ENCODE measurements at places on chromosomes 7 and 10.
A peak's percentile ranks its signal among the peaks of the same experiment; 100 is the strongest.

GRCh38 chr10:66575251-66575855 lies 350.5 kb upstream of the LRRTM3 start:
- no peak for DNase-seq

DNA sequence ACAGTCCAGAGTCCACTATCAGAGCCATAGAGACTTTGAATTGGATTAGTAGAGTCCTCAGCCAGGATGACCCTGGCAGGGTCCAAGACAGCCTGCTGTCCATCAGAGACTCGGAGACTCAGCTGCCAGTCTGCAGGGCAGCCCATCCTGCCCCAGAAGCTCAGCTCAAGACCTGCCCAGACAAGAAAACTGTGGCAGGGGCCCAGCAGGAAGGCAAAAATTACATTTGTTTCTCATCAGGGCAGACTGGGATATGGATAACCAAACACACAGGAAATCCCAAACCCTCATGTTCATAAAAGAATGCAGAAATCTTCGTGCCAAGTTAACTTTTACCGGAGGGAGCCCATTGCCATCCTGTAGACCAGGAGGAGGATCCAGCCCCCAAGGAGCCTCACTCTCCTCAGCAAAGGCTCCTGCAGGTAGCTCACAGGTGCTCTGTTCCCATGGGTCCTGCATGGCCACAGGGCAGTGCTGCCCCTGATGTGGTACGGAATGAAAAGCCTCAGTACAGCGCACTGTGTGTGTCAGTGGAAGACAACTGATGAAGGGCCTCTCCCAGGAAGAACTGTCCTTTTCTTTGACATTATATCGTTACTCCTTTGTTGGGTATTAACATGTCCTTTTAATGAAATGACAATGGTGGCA lies 222.2 kb downstream of the KCNMA1 start:
- no peak for DNase-seq

DNA sequence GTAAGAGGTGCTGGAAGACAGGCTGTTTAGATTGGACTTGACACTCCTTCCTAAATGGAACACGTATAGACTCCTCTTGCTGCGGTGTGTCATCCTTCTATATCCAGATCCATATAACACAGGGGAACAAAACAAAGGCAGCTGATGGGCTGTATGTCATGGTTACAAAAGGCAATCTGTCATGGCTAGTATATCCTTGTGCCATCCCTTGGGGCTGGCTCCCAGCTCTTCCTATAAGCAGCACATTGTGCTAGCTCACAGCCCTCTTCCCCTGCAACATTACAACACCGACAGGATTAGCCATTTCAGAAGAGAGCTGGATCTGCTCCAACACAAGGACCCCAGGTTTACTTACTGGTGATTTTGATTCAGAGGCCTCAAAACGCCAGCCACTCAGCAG lies 15.3 kb downstream of the LIPK start:
- no peak for DNase-seq

DNA sequence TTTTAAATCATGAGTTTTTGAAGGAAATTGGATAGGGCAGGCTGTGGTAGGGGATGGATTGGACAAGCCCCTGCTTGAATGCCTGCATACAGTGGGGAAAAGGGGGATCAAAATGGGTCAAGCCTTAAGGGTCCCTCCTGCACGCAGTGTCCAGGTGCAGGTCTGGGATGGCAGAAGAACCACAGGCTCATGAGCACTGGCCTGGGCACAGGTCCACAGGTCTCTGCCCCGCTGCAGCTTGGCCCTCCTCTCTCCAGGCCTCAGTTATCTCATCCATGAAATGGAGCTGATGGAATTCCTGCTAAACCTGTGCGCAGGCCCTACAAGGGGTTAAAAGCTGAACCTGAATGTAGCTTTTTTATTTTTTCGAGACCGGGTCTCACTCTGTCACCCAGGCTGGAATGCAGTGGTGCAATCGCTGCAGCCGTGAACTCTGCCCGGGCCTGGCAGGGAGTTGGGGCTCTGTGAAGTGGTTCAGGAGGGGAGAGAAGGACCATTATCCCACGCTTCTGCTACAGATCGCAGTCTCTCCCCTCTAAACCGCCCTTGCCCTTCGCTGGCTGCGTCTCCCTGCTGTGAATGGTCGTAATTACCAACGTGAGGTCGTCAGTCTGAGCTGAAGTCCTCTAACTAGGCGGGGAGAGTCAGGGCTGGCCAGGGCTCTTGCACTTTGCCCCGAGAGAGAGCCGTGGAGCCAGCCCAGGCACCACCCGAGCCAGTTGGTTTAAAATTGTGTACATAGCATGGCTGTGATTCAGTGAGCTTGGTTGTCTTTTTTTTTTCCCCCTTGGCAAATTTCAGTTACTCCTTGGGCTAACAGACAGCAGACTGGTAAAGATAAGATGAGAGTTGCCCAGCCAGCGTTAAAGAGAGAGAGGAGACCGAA lies 77.5 kb upstream of the GTF2I start:
- peak; percentile 58 for DNase-seq

DNA sequence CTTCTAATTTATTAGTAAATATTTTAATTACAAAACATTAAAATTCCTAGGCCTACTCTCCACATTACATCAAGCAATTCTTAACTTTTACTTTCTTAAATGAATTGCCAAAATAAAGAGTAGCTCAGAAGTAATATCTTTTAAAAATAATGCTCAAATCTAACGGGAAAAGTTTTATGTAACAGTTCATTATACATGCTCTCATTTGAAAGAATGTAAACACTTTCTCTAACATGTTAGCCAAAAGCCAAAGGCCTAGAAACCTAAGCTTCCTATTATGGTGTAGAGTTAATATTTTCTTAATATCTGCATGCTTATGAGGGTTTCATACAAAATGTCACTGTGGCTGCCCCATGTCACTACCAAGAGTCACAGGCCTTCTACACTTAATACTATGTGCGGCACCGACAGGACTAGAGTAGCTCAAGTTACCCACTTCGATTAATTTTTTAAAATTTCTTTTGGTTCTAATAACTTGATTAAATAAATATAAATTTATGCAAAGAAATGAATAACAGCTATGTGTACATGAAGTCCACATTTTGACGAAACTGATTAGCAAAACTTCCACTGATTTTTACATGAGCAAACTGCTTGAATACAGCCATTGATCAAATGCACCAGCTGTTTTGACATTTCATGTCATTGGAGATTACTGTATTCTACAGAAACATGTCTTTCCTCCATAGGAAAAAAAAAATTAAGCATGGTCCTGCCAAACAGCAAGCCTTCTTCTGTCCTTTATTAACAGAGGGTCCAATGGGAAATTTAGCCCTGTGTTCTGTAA lies 3.5 kb downstream of the COBL start:
- no peak for DNase-seq

- no peak for DNase-seq
Measured at GRCh38 chr7:76316984-76317781, 14.7 kb downstream of the HSPB1 start.

GRCh38 chr7:103130901-103131624 lies 17.8 kb downstream of the NAPEPLD start:
- peak; percentile 39 for DNase-seq

GRCh38 chr7:142992427-142992826 lies 30.3 kb upstream of the KEL start:
- no peak for DNase-seq

GRCh38 chr7:148978091-148978490 lies 50.2 kb downstream of the PDIA4 start:
- DNase-seq, result no peak

- peak; percentile 10 for DNase-seq
Measured at GRCh38 chr7:80106498-80107113, 28.0 kb upstream of the GNAI1 start.

- peak; percentile 9 for DNase-seq
Measured at GRCh38 chr10:26314265-26315013, 97.9 kb downstream of the GAD2 start.

DNA sequence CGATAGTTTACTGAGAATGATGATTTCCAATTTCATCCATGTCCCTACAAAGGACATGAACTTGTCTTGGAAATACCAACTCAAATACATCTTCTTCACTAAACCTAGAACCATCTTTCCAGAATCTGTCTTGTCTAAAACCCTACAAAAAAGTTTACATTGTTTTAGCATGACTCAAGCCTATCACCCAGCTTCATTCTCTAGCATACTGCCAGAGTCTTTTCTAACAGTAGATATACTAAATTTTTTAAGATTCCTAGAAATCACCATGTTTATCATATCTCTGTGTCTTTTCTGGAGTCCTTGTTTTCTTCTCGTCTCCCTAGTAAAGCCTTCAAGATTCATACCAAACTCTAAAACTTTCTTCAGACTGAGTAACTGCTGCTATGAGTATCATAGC lies 129.7 kb downstream of the SEMA3E start:
- DNase-seq, result no peak

- no peak for DNase-seq
Measured at GRCh38 chr10:5691786-5692185, 7.1 kb downstream of the TASOR2 start.

GRCh38 chr10:1048349-1048731 lies 579 bp downstream of the IDI1 start:
- DNase-seq, result no peak

DNA sequence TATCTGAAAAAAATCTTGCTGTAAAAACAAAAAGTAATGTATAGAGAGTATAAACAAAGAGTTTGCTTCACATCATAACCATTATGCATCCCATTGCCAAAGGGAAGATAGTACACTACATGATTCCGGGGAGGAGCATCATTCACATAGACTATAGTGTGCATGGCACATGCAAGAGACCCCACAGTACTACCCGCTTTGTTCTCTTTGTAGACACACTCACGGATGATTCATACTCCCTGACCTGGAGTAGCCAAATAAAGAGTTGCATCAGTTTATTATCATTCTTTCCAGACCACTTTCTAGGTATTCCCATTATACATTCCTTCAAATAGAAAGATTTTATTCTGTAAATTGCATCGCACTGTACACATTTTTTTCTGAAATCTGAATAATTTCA lies 356.9 kb downstream of the PCDH15 start:
- peak; percentile 18 for DNase-seq

DNA sequence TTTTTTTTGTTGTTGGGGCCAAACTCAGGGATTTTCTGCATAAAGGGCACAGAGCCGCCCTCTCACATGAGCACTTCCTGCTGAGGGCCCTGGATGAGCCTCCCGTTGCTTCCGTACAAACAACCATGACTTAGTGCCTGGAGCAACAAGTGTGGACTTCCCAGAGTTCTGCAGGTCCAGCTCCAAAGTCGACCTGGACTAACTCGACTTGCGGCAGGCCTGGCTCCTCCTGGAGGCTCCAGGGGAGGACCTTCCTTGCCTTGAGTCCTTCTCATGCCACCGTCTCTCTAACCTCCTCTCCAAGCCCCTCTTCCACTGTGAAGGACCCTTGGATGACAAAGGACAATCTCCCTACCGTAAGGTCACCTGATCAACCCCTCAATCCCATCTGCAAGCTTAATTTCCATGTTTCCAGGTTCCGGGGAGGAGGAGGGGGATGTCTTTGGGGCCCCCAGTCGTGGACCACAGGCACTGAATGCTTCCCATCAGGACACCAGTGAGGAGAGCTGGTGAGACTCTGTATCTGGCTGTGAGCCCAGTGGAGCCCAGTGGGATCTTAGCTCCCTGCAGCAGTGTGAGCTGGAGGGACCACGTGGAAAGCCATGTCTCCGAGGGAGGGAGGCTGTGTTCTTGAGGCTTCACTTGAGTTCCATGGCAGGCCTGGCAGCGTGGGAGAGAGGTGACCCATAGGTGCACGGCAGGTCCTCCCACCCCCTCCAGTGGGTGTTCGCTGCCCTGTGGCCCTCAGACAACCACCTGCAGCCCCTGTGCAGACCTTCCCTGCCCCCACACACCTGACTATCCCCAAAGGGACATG lies 199.5 kb upstream of the PPP2R2D start:
- DNase-seq, result no peak

DNA sequence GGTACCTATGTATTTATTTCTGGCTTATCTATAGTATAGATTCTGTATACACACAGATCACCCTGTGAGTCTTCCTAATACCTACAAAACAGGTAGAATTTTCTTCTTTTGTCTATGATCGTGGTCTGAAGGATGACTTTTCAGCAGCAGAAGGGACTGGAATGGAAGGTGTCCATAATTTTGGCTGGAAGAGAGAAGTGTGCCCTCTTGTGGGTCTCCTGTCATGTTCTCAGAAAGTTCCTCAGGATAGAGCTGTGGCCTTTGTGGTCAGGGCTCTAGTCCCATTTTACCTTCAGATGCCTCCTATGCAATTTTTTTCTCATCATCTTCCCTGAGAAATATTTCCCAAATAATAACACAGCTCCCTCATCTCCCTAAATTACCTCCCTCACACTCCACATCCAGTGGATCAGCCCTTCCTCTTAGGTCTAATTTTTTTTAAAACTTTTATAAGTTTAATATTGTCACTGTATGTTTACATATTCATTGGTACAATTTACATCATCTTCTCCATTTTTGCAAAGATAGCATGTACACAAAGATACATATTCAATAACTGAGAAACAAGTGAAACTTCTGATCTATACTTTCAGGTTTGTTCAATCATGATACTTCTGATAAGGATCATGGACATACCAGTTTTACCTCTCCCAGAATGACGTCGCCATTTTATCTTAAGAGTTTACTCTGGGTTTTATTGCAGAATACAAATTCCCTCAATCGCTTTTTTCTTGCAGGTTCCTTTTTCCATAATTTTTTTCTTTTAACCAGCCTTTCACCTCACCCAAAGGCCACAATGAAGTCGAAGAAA lies 112.7 kb downstream of the REEP3 start:
- peak; percentile 51 for DNase-seq

DNA sequence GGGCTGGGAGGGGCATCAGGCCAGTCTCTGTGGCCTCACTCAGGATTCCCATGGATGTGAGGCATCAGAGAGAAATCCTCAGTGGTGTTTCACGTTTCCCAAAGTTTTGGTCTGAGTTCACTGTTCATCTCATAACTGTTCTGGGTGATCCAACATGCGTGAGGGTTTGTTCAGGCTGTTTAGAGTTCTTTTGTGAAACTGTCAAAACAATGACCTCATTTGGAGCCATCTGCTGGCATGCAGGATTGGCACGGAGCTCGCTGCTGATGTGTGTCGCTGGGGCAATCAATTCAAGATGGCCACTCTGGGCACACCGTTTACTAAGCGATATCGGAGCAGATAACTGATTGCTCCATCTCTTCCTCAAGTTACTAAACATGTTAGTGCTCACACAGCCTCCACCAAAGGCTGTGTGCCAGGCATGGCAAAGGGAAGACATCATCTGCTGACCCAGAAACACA lies 365.6 kb downstream of the WDR11 start:
- DNase-seq, result peak; percentile 14

DNA sequence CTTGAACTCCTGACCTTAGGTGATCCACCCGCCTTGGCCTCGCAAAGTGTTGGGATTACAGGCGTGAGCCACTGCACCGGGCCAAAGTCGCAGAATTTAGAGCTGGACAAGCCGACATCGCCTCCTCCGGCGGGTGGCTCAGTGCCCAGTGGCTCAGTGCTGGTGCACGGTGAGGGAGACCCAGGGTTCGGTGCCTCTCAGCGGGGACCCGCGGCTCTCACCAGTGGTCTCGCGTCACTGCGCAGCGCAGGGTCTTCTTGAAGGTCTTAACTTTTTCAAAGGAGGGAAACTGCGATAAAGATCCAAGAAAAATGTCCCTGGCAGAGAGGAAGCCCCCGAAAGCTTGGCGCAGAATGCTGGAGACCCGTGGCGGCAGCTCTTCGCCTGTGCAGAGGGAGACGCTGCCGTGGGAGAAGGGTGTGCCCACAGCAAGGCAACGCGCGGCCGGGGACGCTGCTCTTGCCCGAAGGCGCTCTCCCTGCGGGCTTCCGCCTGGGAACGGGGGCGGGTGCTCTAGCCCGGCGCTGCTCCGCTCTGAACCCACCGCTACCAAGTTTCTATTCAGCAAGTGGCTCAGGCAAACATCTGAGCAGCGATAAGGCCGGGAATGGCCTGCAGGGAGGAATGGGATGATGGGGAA lies 324.3 kb downstream of the DNAJB6 start:
- DNase-seq, result no peak
